ENCODE measurements at places on chromosomes 7 and 10.

- no peak for DNase-seq
Measured at GRCh38 chr10:62336404-62336803, 37.8 kb upstream of the ZNF365 start.

DNA sequence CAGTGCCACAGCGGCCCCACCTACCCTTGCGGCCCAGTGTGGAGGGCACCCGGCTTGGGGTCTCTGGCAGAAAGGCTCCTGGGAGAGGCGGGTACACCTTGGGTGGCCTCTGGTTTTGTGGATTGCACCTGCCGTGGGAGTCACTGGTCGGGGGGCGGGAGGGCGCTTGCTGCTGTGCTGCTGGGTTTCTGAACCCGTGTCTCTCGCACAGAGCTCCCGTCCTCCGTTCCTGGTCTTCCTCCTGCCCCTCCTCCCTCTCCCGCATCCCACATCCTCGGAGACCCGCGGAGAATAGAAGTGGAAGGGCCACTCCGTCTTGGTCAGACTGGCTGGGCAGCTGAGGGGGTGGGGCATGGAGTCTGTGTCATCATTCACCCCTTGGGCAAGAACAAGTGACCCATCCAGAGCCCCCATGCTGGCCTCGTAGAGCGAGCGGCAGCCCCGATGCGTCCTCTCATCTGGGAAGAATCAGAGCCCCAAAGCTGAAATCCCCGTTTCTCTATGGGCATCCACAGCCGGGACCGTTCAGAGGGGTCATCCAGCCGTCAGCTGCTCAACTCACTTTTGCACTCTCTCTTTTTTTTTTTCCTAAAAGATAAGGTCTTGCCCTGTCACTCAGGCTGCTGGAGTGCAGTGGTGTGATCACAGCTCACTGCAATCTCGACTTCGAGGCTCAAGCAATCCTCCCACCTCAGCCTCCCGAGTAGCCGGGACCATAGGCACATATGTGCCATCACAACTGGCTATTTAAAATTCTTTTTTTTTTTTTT is 4.0 kb downstream of the MAFK start:
- no peak for DNase-seq

GRCh38 chr7:122219253-122219865 is 75.3 kb upstream of the AASS start:
- DNase-seq: peak; percentile 27

GRCh38 chr10:132984801-132985545 is 42.6 kb upstream of the CFAP46 start:
- DNase-seq: no peak

- no peak for DNase-seq
Measured at GRCh38 chr7:130999926-131000325, 265.9 kb upstream of the KLF14 start.

DNA sequence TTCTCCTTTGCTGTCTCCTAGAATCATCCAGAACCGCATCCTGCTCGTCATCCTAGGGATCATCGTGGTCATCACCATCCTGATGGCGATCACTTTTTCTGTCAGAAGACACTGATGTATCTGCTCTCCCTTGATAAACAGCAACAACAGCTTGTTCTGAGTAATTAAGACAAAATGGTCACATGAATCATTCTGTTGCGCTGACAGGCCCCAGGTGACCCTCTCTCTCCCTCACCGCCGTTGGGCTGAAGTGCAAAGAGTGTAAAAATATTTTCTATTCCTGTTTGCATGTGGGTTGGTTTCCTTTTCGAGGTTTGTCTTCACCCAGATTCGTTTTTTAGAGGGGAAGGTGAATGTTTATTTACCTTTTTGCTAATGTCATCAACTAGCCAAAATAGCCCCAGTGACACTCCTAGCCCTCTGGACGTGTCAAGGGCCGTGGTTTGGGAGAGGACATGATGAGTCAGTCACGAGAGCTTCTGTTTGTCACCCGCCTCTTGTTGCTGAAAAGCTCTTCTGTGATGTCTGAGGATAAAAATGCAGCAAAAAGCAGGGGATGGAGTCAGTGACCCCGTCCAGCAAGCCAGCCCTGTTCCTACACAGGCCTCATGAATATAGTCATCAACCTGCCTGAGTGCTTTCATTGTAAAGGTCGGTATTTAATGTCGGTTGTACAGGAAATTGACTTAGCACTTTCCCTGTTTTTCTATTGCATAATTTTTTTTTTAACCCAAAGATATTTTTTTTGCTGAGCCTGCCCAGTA is 134.6 kb upstream of the TCF7L2 start:
- DNase-seq: no peak

DNA sequence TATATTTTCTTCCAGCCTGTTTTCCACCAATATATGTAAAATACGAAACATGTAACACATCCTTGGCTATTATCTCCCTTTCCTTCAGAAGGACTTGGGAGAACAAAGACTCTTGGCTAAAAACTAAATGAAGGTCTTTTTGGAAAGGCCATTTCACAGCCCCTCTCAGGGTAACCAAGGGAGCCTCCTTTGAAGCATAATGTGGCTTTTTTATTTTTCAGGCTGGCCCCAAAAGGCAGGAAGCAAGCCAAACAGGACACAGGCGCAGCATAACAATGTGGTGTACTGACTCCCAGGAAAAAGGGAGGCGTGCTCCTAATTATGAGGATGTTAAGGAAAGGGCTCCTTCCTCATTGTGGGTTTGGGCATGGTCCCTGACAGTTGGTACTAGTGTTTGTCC is 30.3 kb upstream of the CCSER2 start:
- DNase-seq: no peak

DNA sequence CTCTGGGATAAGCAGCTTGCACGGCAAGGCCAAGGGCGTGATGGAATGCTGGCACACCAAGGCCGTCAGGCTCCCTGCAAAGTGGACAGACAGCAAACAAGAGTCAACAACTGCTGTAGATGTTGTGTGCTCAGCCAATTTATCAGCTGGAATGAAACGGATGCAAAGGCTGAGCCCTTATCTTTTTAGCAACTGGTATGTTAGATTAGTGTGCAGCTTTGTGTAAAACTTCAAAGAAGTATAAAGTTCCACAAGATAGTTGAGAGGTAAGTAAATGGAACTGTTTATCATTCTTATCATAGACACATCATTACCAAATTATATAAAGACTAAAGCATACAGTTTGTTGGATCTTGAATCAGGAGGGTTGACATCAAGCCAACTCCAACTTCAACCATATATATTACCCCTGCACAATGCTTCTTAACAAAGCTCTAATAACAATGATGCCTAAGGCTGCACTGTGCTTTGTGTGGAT is 289.0 kb downstream of the TNS3 start:
- DNase-seq: no peak

GRCh38 chr10:64067009-64067606 is 545.9 kb downstream of the REEP3 start:
- DNase-seq: no peak

- DNase-seq: no peak
Measured at GRCh38 chr7:135232720-135233119, 918 bp upstream of the STRA8 start.

DNA sequence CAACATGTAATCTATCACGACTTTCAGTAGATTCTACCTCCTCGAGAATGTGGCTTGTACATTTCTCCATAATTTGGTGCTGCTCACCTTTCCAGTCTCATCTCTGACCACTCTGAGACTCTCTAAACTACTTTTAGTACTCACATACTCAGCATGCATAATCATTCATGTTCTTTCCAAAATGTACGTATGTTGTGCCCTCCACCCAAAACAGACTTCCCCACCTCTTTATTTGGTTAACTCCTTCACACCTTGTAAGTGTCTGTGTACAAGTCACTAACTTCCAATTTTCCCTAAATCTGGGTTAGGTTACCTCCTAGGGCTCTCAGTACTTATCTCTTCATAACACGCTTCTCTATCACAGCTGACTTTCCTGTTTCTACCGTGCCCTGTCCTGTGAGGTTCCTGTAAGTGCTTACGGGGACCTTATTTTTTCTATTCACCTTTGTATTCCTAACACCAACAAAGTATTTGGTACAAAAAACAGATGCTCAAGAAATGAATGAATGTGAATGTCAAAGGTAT is 186.2 kb upstream of the MKLN1 start:
- no peak for DNase-seq

DNA sequence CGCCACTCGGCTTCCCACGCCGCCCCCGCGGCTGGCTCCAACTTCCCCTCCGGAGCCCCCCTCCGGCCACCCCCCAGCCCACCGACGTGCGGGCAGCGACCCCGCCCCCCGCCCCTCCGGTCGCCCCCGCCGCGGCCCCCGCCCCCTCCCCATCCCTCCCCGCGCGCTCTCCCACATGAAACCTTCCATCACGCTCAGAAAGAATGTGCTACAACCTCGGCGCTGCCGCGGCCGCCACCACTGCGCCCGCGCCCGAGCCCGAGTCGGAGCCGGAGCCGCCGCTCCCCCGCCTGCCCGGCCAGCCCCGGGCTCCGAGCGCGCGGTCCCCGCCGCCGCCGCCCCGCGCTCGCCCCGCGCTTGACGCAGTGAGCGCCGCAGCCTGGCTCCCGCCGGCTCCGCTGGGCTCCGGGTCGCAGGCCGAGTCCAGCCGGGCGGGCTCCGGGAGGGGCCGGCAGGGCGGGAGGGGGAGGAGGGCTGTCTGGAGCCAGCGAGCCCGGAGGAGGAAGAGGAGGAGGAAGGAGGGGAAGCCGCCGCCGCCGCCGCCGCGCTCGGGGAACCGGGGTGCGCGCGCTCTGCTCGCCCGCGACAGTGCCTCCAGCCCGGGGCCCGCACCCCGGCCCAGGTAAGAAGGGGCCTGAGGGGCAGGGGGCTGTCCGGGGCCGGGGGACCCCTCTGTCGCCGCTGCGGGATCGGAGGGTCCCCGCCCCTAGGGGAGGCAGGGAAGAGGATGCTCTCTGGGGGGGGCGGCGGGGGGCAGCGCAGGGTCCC is 4.3 kb upstream of the ELFN1 start:
- DNase-seq: no peak

DNA sequence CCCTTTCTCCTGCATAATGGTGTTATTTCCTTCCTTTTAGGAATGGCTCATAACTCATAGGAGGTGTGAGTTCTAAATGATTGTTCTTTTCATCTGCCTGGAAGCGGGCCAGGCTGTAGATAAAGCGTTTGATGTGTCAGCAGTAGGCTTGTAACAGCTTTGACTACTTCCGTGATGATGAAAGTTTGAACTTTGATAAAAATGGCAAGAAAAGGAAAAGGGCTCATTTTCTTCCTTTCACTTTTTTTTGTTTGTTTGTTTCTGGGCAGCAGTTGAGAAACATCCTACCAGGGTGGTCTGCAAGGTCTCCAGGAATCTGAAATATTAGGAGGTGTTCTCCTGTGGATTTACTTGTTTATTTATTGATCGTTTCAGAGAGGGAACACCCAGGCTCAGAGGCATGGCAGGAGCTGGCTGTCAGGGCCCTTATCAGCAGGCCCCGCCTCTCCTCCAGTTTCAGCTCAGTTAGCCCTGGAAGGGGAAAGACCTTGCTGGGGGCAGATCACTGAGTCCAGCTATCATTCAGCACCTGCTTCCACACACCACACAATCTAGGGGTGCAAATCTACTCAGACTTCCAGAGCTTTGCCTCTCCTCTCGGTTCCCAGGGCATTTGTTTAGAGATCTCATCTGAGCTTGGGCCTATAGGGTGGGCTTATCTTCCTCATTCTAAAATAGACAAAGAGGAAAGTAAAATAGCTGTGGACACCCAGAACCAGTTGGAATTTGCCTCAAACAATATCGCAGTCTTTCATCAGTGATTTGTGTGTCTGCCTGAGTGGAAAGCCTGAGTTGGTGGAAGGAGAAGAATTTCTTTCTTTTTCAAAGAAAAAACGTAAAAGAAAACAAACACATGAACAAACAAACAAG is 130.9 kb downstream of the BMPER start:
- DNase-seq: no peak

GRCh38 chr10:12980102-12980661 is 21.3 kb downstream of the CCDC3 start:
- no peak for DNase-seq

DNA sequence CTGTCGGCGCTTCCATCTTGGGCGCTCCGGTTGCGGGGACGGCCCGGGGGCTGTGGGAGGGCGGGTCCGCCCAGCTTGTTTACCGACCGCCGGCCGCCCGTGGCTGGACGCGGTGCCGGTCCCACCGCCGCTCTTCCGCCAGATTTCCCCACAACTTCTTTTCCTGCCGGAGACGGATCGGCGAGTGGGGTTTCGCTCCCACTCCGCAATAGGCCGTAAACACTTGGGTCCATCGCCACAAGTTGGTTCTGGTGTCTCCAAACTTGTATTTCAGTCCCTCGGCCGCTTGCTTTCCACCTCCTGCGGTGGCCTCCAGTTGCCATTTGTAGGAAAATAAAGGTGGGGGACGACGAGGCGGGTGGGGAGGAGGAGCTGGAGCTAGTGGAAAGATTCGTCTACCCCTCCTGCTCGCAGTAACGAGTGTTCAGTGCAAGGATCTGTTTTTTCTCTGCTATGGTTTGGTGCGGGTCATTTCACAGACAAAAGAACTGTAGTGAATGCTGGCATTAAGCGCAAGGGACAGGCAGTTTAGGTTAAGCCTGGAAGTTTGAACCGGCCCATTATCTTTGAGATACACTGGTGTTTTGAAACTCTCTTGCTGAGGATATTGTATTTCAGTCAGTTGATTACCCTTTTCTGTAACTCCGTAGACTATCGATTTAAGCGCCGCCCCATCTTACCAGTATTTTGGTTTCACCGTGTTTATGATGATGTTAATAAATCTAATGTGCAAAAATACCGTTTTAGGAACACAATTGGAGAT is 24.3 kb upstream of the ZRANB1 start:
- no peak for DNase-seq

DNA sequence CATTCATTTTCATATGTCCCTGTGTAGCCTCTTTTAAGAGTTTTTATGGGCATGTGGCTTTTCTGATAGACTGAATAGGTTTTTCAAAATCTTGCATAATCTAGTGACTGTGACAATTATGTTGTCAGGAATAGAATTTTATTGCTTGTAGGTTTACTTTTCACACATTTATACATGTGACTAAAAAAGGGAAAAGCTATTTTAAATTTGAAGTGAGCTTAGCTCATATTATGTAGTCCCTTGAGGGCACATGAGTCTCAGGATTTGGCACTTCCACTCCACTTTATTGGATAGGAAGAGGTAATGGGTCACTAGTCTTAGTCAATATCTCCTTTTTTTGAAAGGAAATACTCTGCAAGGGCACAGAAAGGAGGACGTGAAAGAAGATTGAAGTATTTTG is 247.3 kb downstream of the SUGCT start:
- no peak for DNase-seq

DNA sequence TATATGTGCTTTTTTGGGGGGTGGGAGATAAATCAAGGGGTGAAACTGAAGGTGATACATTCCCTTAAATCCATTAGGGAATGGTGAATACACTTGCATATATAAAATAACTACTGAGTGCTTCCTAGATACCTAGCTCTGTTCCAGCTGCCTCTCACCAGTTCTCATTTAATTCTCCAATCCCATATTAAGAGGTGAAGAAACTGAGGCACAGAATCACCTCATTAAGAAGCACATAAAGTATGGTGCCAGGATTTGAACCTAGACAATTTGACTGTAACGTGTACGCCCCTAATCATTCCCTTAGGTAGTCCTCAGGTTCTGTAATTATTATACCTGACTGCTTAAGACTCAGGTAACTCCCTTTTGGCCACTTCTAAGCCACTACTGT is 1.5 kb upstream of the SFR1 start:
- DNase-seq: no peak
